GM20000 (cell line): ENCODE measurements at places on chromosomes 2 and 18.

DNA sequence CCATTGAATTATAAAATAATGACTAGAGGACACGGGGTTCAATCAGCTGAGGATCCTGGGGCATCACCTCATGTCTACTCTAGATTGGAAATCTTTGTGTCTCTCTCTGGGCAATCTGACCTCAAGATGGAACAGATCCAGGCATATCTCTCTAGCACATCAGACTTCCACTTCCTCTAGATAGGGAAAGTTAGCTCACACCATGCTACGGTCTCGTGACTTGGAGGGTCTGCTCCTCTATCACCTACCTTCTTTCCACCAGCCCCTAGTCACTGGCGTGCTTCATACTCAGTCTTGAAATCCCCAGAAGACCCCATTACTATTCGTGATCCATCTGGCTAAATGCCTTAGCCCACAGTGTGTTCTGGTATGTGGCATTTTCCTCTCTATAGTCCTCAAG is 148.8 kb downstream of the ANKRD44 start:
- no peak for DNase-seq

DNA sequence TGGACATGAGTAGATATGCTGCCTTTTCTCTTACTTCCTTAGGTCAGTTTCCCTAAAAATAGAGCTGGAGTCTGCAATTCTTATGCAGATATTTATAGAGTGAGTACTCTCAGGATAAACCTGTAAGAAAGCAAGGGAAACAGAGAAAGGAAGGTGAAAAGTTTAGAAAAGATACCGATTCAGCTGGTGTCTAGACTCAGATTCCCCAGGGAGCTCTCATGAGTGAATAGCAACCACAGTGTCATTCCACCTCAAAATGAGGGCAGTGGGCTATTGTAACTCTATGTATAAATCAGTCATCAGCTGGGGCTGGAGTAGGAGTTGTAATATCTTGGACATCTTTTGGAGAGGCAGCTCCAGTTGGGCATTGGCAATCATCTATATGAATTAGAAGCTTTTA is 1485.1 kb upstream of the TMEFF2 start:
- no peak for DNase-seq

DNA sequence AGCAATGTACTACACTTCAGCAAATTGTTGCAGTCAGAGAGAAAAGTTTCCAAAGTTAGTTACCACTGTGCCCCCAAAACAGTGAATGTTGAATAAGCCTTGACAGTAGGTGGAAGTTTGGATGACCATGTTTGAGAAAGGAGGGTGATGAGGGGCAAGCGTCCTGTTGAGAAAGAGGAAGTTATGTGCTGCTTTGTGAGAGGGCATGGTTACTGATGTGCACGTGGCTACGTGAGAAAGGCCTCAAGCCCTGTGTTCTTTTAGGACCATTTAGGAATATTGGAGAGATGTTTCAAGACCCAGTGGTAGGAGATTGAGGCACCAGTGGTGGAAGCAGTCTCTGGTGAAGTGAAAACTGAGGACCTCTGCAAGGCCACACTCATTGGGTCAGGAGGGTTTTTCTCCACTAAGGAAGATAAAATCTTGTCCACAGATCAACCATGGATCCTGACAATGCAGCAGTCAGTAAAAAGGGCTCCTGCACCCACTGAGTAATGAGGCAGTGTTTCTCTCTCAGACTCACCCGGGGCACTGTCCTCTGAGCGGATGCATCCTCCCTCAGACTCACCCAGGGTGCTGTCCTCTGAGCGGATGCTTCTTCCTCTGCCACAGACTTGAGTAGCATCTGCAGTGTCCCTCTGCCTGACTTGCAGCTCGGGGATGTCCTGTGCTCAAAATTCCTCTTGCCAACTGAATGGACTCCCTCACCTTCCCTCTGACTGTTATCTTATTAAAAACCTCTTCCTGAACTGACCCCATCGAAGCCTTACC is 34.7 kb upstream of the ACTR3 start:
- no peak for DNase-seq

- DNase-seq, result peak; percentile 91
Measured at GRCh38 chr2:28810384-28811285, at the start of gene SPDYA. SPDYA (plus strand) TSS chr2:28810834; CDS start chr2:28816015, 5,181 bp downstream.

DNA sequence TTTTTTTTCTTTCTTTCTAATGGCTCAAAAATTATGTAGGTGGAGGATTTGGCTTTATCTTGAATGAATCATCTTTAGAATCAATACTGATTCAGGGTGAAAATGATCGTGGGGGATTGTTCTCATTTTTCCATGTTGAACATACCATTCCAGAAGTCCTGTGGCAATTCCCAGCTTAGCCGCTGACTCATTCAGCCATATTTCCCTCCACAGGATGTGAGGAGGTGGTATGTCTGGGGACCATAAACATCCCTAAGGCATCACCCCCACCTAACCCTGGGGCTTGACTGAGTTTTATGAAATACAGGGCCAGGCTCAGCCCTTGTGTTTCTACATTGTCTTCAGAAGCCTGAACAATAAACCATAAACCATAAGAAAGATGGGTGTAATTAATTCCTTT is 92.7 kb upstream of the FN1 start:
- DNase-seq, result no peak

GRCh38 chr2:211503856-211504255 is 947.5 kb downstream of the CPS1 start:
- DNase-seq, result no peak

- no peak for DNase-seq
Measured at GRCh38 chr2:127255146-127255545, 35.0 kb upstream of the CYP27C1 start.

DNA sequence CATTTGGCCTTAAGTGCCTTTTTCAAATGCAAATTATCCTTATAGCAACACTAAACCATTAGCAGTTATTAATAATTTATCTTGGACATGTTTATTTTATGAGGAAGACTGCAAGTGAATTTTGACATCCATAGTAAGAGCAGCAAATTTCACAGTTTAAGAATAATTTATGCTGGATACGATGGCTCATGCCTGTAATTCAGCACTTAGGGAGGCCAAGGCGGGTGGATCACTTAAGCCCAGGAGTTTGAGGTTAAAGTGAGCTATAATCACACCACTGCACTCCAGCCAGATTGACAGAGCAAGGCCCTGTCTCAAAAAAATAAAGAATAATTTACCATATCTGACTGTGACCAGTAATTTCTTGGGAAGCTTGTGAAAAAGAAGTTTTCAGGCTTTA is 286.2 kb downstream of the TMX3 start:
- DNase-seq, result no peak

GRCh38 chr2:239269916-239270315 is 130.9 kb downstream of the HDAC4 start:
- no peak for DNase-seq

- no peak for DNase-seq
Measured at GRCh38 chr2:214587442-214587841, 176.6 kb downstream of the VWC2L start.

DNA sequence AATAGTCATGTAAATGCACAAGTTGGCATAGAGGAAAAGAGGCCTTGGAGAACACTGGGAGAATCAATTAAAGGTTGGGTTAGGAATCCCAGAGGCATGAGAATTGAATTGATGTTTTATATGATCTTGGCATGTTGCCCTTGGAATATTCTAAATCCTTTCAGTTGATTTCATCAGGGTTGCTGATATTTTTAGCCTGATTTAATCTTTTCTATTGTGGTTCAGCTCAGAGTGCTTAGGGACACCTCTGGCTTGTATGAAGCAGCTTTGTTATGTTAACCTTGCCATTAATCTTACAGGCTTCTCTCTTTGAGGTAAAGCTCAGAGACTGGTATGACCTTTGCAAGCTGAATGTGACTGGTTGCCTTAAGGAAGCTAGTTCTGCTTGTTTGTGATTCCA is 64.4 kb upstream of the LYPD6B start:
- DNase-seq, result no peak

DNA sequence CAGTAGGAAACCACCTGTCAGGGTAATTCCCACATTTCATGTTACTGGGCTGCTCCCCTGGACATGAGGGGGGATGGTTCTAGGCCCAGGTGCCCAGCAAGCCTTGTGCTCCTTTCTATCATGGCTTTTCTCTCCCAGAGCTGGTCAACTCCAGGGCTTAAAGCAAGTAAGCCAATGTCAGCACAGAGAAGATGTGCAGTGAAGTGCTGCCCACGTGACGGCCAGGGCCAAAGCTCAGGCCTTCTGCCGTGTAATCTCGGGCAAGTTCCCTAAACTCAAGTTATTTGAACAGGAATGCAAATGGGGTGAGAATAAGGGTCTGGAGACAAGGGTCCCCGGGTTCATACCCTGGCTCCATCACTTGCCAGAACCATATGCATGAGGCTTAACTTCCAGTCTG is 16.5 kb downstream of the SFXN5 start:
- no peak for DNase-seq

GRCh38 chr18:39178166-39178565 is 1612.6 kb upstream of the CELF4 start:
- no peak for DNase-seq

DNA sequence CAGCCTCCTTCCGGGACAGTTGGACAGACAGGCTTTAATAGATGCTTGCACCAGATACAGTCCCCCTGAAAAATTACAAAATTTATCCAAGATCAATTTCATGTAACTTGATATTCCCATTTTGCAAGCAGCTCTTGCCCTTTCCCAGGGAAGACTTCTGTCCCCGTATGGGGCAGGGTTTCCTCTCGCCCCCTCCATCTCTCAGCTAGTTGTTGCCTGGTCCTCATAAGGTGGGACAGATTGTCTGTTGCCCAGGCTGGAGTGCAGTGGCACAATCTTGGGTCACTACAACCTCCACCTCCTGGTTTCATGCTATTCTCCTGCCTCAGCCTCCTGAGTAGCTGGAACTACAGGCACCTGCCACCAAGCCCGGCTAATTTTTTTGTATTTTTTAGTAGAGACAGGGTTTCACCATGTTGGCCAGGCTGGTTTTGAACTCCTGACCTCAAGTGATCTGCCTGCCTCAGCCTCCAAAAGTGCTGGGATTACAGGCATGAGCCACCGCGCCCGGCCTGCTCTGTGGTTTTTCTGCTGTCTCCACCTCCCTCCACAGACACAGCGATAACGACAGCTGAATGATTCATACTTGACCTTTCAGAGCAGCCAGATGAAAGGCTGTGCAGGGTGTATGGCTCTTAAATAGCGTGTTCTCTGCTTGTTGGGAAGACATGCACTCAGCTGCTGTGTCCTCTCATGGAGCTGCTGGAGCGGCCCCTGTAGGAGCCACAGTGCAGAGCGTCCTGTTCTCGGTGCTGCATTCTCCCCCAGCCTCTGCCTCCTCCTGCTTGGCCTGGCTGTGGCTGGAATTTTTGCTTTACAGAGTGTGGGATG is 61.4 kb downstream of the TTC39C start:
- DNase-seq, result peak; percentile 63

- no peak for DNase-seq
Measured at GRCh38 chr18:58532298-58532697, 96.6 kb downstream of the ALPK2 start.

DNA sequence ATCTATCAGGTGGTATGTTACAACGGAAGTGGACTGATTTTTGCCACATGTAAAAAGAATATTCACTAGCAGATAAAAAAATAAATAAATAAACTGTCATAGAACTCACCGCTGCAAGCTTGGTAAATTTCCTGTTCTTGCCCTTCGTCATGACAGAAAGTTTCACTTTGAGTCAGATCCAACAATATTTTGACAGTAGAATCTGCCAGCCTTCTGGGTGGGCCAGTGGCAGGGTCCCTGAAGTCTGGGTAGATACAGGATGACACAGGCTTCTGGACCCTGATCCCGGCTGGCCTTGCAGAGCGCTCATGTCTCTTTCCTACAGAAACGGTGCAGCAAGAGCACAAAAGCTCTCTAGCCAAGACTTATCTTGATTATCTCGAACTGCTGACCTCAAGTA is 97.8 kb upstream of the PMAIP1 start:
- no peak for DNase-seq

DNA sequence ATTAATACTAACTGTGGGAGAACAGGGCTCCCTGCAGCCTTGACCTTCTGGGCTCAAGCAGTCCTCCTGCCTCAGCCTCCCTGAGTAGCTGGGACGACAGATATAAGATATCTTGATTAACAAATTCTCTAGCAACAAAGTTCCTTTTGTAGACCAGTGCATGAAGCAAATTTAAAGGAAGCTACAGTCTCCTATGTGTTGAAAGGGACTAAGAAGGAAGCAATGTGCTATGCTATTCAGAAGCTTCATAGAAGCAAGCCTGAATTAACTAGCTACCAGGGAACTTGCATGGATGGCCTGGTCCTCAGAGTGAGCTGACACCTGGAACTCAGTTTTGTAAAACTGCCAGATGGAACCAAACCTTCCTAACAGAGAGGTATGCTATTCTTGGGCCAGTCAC is 33.2 kb downstream of the RAPH1 start:
- no peak for DNase-seq

- no peak for DNase-seq
Measured at GRCh38 chr18:45783097-45784075, 42.1 kb upstream of the SIGLEC15 start.

DNA sequence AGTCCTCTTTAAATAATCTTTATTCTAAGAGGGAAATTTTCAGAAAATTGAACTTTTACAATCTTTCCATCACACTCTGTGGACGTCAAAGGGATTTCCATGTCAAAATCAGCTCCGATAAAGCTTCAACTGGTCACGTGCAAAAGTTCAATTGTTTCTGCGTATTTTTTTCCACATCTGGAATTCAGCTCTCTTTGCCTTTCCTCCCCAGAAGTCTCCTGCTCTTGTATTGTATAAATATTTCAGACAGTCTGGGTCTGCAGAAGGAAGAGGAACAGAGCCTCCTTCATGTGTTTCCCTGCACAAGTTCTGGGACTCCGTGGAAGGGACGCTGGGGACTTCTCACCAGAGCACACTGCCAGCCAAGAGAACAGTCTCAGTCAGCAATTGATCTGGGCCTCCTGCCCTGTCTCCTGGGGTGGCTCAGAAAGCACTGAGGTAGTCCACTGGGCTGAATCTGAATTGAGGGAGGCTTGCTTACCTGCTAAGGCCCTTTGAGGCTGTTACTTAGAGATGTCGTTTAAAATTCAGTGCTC is 251.5 kb downstream of the TFCP2L1 start:
- DNase-seq, result no peak

DNA sequence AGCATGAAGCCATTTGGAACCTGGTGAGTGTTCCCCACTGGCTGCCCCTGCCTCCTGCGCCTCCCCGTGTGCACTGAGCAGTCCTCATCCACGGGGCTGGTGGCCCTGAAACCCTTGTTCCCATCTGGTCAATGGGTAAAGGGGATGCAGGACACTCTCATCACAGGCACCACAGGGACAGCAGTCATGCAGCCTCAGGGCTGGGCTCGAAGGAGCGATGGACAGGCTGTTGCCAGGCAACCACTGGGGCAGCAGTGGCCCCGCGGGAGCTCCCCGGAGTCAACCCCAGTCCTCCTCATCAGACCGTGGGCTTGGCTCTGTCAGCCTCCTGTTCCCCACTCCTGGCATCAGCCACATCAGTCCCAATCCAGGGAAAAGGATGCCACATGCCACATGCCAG is 509.5 kb downstream of the EIPR1 start:
- DNase-seq, result no peak

DNA sequence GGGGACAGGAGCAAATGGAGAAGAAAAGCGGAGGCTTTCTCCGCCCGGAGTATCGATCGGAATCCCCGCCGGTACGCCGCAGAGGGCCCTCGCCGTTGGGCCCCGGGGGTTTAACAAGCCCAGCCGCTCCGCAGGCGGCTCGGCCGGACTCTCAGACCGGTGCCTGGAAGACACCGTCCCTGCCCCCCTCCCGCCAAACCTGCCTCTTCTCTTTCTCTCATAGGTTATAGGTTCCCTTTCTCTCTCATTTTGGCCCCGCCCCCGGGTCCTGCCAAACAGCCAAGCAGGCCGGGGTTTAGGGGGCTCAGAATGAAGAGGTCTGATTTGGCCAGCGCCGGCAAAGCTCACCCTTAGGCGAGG is 4.4 kb downstream of the ONECUT2 start:
- no peak for DNase-seq
